SW 1271 (cell line): ENCODE measurements at places on chromosomes 1 and 21.
A peak's percentile ranks its signal among the peaks of the same experiment; 100 is the strongest.

DNA sequence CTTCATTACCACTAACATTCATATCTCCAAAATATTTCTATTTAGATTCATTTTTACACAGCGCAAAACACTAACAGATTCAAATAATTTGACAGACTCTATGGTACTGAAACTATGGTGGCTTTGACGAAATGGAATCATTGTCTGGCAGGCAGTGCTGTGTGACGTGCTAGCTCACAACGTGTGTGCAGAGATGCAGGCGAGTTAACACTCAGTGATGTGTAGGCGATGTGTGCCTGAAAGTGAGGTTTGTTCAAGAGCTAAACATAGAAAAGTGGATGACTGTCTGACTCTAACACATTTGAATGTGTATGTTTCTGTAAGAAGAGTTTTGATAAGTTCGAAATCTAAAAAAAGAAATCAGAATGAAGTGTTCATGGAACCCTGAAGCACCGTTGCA, 97.7 kb downstream of the RYR2 start:
- no peak for DNase-seq

- no peak for DNase-seq
Measured at GRCh38 chr1:4801192-4801924, 146.9 kb downstream of the AJAP1 start.

DNA sequence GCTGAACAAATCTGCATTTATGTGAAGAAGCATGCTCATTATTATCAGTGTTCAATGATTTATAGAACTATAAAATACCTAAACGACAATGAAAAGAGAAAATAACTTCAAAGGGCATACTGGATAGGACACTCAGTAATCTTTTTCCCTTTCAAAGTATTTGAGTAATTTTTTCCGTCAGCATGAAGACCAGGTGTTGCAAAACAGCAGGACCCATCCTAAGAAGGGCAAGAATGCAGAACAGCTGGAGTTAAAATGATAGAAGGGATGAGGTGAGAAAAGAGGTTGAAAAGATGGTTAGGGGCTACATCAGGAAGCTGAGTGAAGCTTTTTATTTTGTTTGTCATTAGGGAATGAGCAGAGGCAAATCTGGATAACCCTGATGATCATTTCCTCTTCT, 7.1 kb upstream of the RGS18 start:
- no peak for DNase-seq

DNA sequence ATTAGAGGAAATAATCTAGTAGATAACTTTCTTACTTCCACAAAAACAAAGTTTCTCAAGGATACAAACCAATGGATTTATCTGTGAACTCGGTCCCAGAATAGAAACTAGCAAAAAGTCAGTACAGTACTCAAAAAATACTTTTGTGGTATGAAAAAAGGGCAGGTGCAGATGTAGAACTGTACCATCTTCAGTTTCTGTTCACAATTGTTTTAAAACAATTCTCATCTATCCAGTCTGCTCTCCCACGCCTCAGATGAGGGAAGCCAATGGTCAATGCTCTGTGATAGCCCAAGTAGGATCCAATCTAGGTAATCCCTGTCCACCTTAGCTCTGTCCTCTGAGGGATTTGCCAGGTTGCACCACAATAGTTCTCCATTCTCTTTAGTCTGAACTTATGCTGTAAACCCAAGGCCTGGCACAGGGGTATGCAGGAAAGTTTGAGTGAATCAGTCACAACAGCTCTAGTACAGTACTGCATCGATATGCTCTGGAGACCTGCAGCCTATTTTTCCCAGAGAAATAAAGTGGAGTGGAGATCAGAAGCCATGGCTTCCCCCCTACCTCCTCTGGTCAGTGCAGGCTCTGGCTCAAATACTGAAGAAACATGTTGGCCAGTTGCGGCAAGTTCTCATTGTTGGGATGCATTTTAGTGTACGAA, 1.4 kb downstream of the KTI12 start:
- DNase-seq = no peak

DNA sequence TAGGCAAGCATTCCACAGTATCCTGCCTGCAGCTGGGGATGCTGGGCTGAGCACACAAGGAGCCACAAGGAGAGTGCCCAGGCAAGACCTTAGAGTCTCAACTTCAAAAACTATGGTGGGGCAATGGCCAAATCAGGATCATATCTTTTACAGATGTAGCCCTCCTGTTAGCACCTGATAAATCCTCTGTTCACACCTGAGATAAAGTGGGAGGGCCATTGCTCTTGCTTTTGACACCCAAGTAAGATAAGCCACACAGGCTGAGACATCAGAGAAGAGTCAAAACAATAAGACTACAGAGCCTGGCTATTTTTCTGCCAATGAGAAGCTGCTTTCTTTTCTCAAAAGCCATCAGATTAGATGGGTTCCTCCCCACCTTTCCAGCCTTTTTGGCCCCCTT, 148.9 kb downstream of the AJAP1 start:
- DNase-seq = no peak

DNA sequence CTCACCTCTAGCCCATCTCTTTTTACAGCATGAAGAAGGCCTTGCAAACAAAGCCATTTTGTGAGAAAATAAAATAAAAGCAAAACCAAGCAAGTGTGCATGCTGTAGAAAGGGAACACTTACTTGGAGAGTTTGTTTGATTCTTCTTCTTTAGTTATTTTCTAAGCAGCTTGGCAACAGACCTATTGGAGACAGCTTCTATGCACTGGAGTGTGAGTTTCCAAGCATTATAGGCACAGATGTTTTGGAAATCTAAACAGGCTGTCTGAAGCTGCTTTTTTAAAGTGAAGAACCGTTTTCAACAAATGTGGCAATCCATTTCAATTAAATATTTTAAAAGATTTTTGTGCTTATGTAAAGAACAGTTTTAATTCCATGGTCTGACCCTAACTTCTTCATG, 76.6 kb downstream of the NGF start:
- no peak for DNase-seq

DNA sequence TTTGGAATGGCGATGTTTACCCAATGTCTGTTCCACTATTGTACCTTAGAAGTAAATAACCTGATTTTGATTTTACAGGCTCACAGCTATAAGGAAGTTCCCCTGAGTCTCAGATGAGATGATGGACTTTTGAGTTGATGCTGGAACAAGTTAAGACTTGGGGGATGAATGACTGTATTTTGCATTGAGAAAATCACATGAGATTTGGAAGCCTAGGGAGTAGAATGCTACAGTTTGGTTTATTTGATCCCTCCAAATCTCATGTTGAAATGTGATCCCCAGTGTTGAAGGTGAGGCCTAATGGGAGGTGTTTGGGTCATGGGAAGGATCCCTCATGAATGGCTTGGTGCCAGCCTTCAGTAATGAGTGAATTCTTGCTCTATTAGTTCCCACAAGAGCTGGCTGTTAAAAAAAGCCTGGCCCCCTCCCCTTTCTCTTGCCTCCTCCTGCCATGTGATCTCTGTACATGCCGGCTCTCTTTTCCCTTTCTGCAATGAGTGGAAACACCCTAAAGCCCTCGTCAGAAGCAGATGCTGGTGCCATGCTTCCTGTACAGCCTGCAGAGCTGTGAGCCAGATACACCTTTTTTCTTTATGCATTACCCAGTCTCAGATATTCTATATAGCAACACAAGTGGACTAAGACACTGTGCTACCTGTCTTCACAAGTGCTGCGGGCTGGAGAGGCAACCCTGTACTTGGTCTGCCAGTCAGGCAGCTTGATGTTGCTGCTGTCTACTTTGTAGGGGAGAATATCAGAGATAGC, 77.0 kb upstream of the TLR5 start:
- no peak for DNase-seq

DNA sequence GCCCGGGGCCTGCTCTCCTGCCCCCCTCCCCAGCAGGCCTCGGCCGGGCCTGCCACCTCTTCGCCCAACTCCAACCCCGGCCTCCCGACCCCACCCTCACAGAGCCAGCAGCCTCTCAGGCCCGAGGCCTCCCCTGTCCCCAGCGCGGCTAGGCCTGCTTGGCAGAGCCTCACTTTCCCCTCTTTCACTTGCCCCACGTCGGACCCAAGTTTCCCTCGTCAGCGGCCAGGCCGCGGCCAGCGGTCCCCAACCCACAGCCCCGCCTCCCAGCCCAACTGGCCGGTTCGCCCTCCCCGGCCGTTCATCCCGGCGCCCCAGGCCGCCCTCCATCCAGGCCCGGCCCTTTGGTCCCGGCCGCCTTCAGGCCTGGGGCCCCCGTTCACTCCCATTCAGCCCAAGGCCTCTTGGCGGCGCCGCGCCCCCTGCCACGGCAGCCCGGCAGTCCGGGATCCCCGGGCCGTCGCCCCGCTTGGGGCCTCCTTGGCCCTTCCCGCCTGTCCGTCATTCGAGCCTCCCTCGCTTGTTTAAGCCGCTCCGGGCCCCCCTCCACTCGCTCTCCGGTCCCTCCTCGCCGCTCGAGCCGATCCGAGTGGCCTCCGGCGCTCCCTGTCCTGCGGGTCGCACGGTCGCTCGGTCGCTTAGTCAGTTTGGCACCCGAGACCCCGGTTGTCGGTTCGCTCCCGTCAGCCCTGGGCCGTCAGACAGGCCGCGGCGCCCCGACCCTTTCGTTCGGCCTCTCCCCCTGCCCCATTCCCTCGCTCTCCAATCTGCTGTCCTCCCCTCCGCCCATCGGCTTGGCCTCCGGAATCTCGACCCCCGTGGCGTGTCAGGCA, 1.4 kb downstream of the LRRC41 start:
- DNase-seq = no peak

DNA sequence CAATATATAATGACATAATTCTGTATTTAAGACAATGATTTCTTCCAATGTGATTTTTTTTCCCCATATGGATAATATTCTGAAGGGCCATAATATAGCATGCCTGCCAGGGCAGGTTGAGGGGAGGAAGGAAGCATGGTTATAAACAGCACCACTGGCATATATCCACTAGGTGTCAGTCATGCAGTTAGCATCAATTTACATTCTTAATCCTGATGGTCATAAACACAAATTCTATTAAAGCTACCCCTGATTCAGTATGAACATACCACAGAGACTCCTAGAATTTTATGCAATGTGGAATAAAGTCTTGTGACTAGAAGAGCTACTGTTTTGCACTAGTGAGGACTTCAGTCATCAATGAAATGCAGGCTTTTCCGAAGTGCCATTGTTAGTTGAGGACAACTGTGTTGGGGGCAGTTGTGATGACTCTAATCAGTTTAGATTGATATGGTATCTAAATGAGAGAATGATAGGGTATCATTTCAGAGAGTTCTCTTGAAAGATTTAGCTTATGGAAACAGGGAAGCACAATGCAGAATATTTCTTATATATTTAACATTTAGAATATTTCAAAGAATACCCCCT, 342.7 kb upstream of the NR5A2 start:
- peak; percentile 63 for DNase-seq

DNA sequence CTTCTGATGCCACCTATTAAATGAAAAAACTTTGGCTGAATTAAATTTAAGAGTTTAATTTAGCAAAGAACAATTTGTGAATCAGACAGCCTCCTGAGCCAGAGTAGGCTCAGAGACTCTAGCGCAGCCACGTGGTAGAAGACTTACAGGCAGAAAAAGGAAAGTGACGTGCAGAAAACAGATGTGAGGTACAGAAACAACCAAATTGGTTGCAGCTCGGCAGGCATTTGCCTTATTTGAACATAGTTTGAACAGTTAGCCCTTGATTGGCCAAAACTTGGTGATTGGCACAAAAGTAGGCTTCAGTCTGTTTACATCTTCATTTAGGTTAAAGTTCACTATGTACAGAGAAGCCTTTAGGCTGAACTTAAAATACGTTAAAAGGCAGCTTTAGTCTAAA, 22.9 kb downstream of the TCP10L start:
- DNase-seq = no peak

DNA sequence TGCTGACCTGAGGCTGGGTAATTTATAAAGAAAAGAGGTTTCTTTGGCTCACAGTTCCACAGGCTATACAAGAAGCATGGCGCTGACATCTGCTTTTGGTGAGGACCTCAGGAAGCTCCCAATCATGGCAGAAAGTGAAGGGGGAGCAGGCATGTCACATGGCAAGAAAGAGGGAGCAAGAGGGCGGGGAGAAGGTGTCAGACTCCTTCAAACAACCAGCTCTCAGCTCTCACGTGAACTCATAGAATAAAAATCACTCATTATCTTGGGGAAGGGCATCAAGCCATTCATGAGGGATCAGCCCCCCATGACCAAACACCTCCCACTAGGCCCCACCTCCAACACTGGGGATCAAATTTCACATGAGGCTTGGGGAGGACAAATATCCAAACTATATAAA, 266.8 kb downstream of the RHOU start:
- DNase-seq = no peak

GRCh38 chr1:10824821-10825540, 28.5 kb upstream of the CASZ1 start:
- DNase-seq = no peak

GRCh38 chr1:172244865-172245264, 175.6 kb upstream of the C1orf105 start:
- DNase-seq = no peak
